ENCODE measurements at places on chromosomes 2 and 18.

DNA sequence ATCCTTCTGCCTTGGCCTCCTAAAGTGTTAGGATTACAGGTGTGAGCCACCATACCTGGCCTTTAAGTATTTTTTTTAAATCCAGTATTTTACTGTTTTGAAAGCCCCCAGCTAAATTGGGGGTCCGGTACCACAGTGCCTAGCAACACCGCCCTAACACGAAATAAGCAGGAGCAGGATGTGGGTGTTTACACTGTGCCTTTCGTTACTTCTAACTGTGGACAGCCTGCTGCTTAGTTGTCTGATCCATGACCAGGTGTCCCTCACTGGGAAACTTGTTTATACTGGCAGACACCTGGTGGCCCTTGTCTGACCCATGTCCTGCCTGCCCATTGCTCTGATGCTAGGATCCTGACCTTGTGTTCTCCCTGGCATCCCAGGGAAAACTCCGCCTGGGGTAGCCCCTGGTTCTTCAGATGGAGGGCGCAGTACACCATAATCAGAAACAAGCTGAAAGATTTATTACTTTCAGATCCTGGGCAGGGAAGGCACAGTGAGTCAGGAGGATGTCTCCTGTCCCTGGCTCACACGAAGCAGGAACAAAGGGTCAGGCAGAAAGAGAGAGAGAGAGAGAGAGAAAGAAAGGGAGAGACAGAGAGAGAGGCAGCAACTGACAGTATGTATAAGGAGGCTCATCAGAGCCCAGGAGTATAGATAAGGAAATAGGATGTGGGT lies 55.7 kb downstream of the NCAPH start:
- no peak for DNase-seq

GRCh38 chr2:105502625-105503334 lies 103.9 kb upstream of the FHL2 start:
- no peak for DNase-seq

DNA sequence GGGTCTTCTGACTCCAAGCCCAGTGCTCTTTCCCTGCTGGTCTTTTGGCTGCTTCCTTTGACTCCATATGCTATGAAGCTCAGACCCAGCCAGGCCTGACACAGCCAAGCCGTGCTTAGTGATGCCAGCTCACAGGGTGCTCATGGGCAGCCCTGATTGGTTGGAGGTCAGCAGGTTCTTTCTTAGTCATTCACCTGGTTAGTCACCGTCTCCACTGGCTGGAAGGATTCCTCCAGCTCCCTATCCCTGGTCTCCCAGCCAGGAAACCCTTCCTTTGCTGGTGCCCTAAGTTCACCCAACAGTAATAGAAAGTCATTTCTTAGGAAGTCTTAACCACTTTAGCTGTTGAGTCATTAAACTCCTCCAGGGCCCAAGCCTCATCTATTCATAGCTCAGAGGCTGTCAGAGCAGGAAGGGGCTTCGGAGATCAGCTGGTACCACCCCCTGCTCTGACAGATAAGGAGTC lies 3.9 kb downstream of the KCNK3 start:
- no peak for DNase-seq

DNA sequence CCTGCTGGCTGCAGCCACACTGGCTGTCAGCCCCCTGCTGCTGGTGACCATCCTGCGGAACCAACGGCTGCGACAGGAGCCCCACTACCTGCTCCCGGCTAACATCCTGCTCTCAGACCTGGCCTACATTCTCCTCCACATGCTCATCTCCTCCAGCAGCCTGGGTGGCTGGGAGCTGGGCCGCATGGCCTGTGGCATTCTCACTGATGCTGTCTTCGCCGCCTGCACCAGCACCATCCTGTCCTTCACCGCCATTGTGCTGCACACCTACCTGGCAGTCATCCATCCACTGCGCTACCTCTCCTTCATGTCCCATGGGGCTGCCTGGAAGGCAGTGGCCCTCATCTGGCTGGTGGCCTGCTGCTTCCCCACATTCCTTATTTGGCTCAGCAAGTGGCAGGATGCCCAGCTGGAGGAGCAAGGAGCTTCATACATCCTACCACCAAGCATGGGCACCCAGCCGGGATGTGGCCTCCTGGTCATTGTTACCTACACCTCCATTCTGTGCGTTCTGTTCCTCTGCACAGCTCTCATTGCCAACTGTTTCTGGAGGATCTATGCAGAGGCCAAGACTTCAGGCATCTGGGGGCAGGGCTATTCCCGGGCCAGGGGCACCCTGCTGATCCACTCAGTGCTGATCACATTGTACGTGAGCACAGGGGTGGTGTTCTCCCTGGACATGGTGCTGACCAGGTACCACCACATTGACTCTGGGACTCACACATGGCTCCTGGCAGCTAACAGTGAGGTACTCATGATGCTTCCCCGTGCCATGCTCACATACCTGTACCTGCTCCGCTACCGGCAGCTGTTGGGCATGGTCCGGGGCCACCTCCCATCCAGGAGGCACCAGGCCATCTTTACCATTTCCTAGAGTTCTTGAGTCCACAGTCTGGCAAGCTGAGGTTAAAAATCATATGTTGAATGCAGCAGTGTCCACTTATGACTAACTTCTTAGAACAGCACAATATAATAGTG lies 741 bp downstream of the GPR148 start:
- no peak for DNase-seq

GRCh38 chr2:12824351-12824777 lies 107.6 kb downstream of the TRIB2 start:
- peak; percentile 49 for DNase-seq

GRCh38 chr2:10750610-10751009 lies 29.2 kb downstream of the ATP6V1C2 start:
- DNase-seq = no peak

- DNase-seq = no peak
Measured at GRCh38 chr2:95058466-95058988, 33.0 kb downstream of the MAL start.

DNA sequence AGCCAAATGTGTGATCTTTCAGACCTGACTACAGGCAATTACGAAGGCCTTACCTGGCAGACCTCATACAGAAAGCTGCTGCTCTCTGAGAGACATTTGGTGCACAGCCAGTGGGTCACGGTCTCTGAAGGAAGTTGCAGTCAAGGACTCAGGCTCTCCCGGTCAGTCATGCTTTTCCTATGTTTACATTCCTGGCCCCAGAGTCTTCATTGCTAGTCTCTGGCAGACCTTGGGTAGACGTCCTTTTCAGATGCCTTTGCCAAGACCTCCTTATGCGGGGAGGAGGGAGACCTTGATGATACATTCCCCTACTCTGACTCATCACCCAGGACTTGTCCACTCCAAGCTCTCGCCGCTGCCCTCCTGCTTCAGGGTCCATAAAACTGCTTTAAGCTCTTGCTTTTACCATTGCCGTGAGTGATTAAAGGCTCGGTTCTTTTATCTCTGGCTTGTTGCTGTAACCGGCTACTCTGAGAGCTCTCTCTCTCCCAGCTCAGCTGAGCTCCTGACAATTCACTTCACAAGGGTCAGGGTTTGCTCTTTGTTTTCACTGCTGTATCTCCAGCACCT lies 62.0 kb upstream of the SLC35F5 start:
- DNase-seq = peak; percentile 78

- DNase-seq = no peak
Measured at GRCh38 chr2:51231071-51231470, 199.1 kb upstream of the NRXN1 start.

- no peak for DNase-seq
Measured at GRCh38 chr2:164008752-164009151, 272.9 kb upstream of the FIGN start.

DNA sequence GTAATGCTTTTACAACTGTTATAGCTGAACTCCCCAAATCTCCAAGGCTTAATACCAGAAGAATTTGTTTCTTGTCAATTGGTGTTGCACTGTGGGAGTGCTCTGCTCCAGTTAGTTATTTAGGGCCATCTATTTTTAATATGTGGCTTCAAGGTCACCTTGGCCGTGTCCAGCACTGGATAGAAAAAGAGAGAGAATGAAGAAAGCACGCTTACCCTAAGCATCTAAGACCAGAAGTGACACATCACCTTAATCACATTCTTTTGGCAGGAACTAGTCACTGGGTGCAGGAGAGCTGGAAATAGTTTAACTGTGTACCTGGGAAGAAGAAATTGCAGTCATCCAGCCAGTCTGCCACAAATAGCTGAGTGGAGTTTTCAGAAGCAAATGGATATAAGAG lies 78.8 kb downstream of the VWC2L start:
- no peak for DNase-seq

DNA sequence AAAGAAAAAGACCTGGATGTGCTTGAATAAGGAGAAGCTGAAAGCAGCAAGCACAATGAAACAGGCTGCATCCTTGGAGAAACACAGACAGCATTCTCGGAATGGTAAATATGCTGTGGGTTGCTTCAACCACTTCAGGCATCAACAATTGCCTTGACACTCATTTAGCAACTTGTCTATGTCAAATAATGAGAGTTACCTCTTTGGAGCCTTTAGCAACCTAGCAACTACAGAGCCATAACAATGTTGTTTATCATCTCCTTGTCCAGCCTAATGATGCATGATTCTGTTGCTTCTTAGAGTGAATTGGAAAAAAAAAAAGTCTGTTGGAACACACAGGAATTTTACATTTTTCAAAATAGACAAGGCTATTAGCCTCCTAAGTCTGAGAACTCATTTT lies 410.6 kb downstream of the PIK3C3 start:
- DNase-seq = no peak

DNA sequence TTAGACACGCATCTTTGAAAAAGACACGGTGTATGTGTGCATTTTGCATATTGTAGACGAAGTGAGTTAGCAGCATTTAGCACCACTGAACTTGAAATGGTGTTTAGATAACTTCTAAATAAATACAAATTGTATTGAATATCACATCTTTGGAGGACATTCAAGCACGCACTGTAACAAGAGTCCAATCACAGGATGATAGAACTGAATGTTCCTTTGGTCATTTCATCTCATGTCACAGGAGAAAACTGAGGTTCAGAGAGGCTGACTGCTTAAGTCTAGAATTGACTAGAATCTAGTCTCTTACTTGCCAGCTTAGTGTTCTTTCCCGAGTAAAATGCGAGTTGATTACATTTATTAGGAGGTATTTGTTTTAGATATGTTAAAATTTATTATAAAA lies 119.2 kb upstream of the CCDC195 start:
- DNase-seq = no peak

DNA sequence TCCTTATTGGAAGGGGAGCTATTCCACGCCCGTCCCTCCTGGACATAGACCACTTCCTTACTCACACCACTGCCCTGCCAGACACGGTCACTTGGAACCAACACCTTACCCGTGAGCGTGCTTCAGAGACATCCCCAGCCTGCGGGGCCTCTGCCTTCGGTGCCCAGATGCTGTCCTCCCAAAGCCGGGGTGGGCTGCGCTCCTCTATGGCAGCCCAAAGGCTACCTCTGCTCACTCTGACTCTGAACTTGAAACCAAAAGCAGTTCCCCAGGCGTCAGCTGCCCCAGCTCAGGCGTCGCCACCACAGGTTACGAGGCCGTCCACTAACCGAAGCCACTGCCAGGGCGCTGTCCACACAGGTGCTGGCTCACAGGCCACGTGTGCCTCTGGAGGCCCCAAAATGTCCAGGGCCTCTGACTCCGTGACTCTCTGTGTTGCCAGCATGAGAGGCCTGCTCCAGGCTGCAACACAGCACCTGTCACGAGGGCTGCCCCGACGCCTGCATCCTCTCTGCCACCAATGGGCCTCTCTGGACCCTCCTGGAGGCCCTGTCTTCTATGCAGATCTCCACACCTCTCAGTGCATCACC lies 23.8 kb downstream of the HDAC4 start:
- DNase-seq = no peak

- DNase-seq = no peak
Measured at GRCh38 chr2:130728549-130729316, at the start of gene GPR148. Gene GPR148 (plus strand): TSS chr2:130729070. CDS start chr2:130729152, 82 bp downstream.

GRCh38 chr18:8501044-8501443 lies 108.2 kb upstream of the RAB12 start:
- no peak for DNase-seq

GRCh38 chr2:192571636-192572035 lies 376.9 kb upstream of the TMEFF2 start:
- DNase-seq = no peak

DNA sequence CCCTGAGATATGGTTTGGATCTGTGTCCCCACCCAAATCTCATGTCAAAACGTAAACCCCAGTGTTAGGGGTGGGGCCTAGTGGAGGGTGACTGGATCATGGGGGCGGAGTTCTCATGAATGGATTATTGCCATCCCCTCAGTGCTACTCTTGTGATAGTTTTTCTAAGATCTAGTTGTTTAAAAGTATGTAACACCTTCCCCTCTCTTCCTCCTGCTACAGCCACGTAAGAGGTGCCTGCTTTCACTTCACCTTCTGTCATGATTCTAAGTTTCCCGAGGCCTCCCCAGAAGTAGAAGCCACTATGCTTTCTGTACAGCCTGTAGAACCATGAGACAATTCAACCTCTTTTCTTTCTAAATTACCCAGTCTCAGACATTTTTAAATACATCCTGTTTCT lies 16.9 kb downstream of the PUM2 start:
- DNase-seq = no peak

- no peak for DNase-seq
Measured at GRCh38 chr2:107235491-107236254, 349.7 kb upstream of the ST6GAL2 start.

GRCh38 chr2:217061916-217062505 lies 202.1 kb upstream of the TNP1 start:
- DNase-seq = no peak

DNA sequence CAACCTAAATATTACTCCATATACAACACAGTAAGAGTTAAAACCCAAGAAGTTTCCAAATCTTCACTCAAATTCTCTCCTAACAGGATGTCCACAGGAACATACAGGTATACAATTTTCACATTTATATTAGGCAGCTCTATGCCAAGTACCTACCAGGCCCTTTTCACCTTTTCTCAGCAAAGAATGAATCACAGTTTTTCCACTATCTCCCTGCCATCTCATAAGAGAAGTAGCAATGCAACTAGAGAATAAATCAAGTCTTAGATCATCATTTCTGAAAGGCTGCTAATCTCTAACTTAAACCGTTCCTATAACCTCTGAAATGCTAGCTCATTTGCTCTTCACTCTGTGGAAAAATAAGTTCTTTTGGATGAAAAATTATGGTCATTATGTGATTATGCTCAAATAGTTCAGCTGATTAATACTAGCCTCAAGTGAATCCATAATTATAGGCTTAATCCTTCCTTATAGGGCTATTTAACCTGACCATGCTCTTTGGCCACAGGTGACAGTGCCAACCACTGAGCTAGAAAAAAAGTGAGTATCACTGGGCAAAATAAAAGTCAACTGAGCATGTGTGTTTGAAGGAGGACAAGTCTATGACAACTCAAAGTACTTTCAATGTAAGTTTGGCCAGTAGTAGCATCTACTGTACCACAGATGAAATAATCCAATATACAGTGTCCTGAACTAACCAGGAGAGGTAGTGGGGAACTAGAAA lies 79.7 kb downstream of the COBLL1 start:
- DNase-seq = no peak

GRCh38 chr18:36187193-36187825 lies at the start of gene MOCOS:
Gene MOCOS (plus strand): TSS chr18:36187497. CDS start chr18:36187540, 43 bp downstream.
- DNase-seq = no peak

All from fibroblast of skin of left quadriceps (primary cell).